Kidney capillary endothelial cell (primary cell): ENCODE measurements at places on chromosomes 2 and 18.

GRCh38 chr18:55405475-55405874 lies 182.5 kb downstream of the TCF4 start:
- no peak for DNase-seq

GRCh38 chr2:168174756-168175155 lies 72.6 kb downstream of the STK39 start:
- no peak for DNase-seq

DNA sequence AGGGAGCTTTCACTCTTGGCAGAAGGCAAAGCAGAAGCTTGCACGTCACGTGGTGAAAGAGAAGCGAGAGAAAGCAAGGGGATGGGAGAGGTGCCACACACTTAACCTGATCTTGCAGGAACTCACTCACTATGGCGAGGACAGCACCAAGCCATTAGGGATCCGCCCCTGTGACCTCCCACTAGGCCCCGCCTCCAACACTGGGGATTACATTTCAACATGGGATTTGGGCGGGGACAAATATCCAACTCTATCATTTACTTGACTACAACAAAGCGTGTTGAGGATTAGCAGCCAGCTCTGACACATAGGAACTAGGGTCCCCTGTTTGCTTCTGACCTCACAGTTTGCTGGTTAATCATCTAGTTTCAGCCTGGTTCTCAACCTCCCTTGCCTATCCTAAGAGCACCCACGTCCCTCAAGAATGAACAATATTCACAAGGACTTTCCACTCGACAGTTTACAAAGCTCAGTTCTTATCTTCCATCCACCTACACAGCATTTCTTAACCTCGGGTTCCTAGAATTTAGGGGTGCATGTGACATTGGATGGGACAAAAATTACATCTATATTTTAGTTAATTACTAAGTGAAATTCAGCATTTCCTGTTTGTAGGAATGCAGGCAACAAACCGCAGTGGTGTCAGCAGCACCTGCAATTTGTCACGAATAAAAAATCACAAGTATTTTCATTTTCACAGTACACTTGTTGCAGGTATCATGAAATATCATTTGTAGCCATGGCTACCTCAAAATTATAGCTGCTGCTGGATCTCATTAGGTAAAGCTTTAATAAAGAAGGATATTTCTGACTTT lies 36.0 kb downstream of the LBH start:
- DNase-seq, result no peak

- DNase-seq, result no peak
These were observed 9.7 kb downstream of the DRC1 start for GRCh38 chr2:26411419-26411818.

- no peak for DNase-seq
These were observed 319.4 kb upstream of the SLC39A10 start for GRCh38 chr2:195337597-195337996.
